ENCODE measurements at places on chromosomes 5 and 9.

GRCh38 chr9:21782205-21782604, 20.2 kb upstream of the MTAP start:
- no peak for DNase-seq

DNA sequence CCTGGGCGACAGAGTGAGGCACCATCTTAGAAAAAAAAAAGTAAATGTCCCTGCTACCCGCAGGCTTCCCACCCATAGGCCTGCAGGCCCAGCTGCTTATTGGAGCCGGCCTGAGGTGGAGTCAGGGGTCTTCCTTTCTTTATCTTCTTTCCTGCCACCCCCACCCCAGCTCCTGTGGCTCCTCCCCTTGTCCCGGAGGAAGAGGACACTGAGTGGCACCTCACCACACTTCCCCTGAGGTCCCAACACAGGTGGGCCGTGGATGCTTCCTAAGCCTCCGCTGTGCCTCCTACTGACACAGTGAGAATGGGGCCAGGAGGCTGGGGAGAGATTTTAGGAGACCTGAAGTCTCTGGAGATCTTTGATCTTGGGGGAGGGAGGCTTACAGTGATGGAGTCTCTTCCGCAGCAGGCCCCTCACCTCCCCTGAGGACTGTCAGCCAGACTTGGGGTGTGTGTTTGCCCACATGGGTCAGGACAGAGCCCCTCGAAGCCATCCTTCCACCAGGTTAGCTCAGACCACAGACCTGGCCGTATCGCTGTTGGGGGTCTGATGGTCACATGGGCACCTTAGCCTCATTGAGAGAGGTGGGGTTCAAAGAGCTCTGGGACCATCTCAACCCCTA, 135.4 kb upstream of the IER5L start:
- DNase-seq = no peak

- no peak for DNase-seq
Observed at GRCh38 chr9:23933348-23933747, 107.3 kb upstream of the ELAVL2 start.

DNA sequence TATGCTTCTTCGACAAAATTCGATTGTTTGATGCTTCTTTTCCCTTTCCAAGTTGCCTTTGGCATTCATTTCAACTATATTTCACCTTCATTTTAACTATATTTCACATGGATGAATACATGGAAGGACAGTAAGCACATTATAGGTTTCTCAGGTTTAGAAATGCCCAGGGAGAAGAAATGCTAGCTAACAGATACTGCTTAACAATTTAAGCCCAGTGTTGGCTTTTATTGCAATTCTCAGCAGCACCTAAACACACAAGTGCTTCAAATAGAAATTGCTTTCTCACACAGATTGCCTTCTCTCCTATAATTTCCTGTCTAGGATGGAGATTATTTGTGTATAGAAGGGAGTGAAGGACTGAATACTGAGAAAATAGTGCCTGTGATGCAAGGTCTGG, 30.2 kb upstream of the SMC5 start:
- no peak for DNase-seq

GRCh38 chr5:150160448-150161081, 4.9 kb upstream of the PDGFRB start:
- DNase-seq = no peak

GRCh38 chr9:79193501-79194223, 378.1 kb upstream of the TLE4 start:
- DNase-seq = no peak

GRCh38 chr5:20972419-20972925, 984.5 kb upstream of the CDH18 start:
- no peak for DNase-seq
